ENCODE measurements at places on chromosomes 11 and 22.

GRCh38 chr11:14242187-14242586, 116.8 kb downstream of the RRAS2 start:
- DNase-seq: no peak

GRCh38 chr11:79043726-79044125, 397.1 kb downstream of the TENM4 start:
- no peak for DNase-seq

GRCh38 chr11:126939552-126939951, 61.0 kb downstream of the KIRREL3 start:
- no peak for DNase-seq

DNA sequence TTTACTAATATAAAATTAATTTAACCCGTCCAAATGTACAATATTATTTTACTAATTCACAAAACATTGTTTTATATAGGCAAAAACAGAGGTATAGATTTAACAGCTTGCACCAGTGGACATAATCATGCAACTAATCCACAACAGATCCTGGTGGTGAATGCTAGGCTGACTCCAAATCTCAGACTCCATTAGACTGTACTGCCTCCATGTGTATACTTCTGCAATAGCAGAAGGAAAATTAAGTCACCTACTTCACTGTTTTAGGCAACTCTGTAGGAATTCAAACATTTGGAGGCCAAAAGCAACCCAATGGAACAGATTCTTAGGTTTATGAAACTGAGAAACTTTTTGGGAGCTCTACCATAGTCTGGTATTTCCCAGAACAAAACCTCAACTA, 30.0 kb upstream of the RAB39A start:
- no peak for DNase-seq

DNA sequence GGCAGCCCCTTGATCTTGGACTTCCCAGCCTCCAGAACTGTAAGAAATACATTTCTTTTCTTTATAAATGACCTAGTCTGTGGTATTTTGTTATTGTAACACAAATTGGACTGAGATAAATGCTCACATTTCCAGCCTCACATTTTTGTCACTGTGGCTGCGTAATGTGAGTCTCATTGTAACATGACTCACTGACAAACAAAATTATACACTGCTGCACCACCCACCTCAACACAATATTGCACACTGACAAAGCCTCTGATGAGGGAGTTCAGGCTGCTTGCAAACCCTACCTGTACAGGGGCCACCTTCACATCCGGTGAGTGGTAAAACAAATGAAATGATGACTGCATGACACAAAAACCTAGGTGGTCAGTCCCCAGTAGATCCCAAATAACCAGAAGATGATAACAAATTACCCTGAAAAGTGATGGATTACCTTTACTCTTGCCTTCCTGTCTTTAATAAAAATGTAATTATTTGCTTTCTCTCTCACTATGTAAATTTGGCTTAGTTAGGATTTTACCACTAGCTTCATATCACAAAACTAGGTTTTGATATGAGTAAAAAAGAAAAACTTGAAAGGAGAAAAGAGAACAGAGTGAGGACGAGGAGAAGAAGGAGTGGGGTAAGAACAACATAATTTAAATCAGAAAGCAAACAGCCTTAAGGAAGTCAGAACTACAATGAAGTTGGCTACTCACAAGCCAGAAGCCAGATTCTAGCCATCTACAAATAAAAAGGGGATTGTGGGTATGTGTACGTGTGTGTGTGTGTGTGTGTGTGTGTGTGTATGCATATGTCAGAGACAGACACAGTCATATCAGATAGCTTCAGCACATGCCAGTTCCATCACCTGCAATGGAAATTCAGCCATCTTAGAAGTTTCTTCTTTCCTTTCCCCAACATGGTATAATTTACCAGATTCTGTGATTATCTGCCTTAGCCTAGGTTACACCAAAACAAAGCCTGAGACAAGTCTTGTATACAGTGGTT, 53.4 kb upstream of the SESN3 start:
- DNase-seq: no peak

DNA sequence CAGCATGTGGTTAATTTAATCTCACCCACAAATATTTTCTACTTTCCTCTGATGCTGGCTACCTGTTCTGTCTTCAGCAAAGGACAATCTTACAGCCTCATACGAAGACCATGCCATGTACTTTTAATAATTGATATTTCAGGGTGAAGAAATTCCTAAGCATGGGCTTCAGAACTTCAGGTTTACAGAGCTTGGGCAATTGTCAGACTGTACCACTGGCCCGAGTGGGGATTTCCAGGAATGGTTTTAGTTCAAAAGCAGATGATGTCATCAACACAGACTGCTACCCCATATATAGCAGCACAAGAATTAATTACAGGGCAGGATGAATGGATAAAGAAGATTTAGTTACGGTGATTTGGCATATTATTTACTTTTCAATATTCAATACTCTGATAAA, 171.8 kb downstream of the ETS1 start:
- DNase-seq: no peak

DNA sequence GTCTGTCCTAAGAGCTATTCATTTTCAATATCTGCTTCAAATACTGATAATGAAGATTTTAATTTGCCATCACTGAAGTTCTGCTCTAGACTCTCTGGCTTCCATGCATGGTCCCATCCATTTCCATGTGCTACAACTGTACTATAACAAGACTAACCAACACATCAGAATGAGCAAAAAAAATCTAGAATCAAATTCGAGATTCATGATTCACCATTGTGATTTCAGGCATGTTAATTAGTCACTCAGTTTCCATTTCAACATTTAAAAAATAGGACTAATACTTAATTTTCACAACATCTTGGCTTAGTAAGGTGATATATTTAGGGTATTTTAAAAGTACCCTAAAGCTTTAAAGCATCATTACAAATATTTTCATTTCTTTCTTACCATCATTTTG, 22.8 kb downstream of the PICALM start:
- no peak for DNase-seq

DNA sequence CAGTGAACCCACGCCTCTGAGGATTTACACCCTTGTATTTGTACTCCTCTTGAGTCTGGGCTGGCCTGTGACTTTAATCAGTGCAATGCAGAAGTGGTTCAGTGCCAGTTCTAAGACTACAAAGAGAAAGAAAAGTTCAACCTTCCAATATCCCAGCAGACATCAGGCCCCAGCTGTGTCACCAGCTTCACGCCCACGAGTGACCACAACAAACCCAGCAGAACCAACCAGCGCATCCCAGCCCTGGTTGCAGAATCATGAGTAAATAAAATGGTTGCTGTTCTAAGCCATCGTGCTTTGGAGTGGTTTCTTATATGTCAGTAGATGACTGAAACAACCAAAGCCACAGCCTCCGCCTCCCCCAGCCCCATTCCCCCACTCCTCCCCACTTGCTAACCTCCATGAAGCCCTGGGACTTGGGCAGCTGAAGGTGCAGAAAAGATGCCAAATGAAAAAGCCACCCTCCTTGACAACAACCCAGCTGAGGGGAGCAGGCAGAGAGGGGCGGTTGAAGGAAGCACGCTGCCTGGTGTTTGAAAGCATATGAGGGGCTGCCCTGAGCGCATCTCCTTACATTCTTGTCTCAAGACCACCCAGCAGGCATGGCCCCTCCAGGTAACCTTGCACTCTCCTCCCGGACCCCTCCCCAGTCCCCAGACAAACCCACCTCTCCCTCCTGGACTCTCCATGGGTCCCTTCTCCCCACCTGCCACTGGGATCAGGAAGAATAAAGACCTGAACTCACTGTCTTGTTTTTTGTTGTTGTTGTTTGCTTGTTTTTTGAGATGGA, 20.9 kb downstream of the TSKU start:
- peak; percentile 74 for DNase-seq

DNA sequence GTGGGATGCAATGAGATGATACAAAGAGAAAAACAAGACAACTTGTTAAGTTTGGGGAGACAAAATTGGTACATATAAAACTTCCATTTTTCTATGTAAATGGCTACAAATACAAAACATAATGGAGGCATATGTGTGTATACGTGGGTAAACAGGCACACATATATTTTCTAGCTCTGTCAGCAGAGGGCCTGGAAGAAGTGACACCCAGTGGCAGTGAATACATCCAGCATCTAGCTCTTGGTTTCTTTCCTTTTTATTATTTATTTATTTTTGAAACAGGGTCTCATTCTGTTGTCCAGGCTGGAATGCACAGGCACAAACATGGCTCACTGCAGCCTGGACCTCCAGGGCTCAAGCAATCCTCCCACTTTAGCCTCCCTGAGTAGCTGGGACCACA, 5.0 kb upstream of the RASL10A start:
- no peak for DNase-seq

DNA sequence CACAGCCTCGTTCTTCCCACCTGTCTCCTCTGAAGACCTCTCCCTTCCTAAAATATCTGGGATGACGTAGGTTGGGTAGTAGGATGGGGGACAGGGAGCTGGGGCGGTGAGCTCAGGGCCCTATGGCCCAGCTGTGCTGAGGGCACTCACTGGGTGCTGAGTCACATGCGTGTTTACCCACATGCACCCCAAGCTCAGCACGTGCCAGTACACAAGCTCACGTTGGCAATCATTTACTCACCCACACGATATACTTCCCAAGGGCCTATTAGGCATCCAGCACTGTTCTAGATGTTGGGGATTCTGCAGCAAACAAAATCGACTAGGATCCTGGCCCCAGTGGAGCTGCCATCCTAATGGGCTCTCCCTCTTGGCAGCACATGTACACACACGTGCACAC, 28.7 kb downstream of the ARAP1 start:
- no peak for DNase-seq

- no peak for DNase-seq
Observed at GRCh38 chr11:44675906-44676305, 50.9 kb upstream of the TSPAN18 start.

DNA sequence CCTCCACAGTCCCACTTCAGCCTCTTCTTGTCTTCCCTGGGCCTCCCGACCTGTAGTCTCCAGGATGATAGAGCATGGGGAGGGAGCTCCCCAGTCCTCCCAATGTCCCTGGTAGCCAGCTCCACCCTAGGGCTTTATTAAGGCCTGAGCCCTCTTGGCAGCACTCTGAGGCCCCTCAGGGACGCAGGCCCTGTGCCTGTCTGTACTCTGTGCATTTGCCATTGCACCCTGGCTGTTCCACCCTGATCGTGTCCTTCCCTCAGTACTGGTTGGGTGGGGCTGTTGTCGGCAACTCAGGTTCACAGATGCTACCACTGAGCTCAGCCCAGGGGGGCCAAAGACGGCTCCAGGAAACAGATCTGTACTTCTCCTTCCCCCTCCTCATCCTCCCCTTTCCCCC, 7.2 kb downstream of the SSTR3 start:
- DNase-seq: no peak
